ENCODE measurements at places on chromosomes 5 and 9. TPM values are rescaled to one million over a fixed set of nuclear protein-coding genes. Genes with fewer than 3 reads are reported as not detected.

DNA sequence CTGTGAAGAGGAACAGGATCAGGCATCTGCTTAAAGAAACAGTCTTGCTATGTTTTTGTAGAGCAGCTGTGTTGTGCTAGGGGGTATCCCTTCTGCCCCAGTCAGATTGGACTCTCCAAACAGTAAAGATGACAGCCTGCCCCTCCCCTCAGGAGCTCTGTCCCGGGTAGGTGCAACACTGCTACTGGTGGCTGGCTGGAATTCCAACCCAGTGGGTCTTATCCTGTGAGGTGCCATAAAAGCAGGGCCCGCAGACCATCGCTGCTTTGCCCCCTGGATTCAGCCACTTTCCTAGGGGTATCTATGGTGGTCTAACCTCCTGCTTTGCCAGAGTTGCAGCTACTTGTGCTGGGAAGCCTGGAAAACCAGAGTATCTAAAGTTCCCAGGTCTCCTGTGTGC lies 114.6 kb upstream of the PPP1R2B start:
- DNase-seq, result no peak

DNA sequence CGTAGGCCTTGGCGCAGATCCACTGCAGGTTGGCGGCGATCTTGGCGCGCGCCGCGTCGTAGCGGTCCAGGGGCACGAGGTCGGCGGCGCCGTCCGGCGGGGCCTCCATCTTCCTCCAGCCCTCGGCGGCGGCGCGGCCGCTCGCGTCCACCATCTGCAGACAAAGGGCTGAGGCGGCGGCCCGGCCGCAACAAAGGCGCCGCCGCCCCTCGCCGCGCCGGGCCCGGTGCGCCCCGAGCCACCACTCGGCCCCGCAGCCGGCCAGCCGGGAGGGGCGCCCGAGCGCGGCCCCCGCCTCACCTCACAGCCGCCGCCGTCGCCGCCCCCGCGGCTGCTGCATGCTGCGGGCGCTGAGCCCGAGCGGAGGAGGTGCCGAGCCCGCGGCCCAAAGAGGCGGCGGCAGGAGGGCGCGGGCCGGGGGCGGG lies 328 bp downstream of the CAMSAP1 start:
- DNase-seq, result no peak

DNA sequence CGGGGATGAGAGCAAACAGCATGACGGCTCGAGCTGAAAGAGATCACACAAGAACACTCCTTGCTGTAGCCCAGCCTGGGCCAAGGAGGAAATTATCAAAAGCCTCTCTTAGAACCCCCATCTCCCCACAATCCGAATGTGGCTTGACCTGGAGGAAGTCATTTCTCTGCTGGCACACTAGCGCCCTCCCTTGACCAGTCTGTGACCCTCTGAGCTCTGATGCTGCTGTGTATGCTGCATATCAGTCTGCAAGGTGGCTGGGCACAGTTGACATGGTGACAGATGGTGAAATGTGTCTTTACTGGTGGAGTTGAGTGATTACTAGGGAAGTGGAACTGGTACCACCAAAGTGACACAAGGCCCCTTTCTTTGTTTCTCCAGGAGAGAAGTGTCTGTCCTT lies 3.3 kb downstream of the SLC46A2 start:
- DNase-seq, result peak; percentile 51

- DNase-seq, result no peak
Measured at GRCh38 chr5:136799806-136800372, 434.5 kb upstream of the TRPC7 start.

GRCh38 chr5:127562252-127562651 lies 44.8 kb downstream of the PRRC1 start:
- DNase-seq, result no peak

DNA sequence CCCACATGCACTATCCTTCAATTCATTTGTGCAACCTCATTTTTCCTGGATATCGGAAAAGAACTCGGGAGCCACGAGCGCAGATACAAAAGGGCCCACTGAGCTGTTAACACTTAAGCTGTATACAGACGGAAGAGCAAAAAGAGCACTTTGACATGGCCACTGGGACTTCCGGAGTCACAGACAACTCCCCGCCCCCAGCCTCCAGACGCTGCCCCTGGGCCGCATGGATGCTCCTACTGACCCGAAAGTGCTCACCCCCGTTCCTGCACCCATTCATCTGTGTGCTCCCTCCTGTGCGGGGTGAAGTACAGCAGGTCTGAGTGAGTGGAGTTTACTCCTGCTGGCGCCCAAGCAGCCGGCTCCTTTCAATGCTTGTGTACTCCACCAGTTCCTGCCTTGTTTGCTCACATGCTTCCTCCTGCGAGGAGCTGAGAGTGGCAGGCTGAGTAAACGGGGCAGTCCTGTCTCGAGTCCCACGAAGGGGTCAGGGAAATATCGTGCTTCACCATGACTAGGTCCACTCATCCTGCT lies 901.0 kb upstream of the CTNND2 start:
- DNase-seq, result peak; percentile 11

DNA sequence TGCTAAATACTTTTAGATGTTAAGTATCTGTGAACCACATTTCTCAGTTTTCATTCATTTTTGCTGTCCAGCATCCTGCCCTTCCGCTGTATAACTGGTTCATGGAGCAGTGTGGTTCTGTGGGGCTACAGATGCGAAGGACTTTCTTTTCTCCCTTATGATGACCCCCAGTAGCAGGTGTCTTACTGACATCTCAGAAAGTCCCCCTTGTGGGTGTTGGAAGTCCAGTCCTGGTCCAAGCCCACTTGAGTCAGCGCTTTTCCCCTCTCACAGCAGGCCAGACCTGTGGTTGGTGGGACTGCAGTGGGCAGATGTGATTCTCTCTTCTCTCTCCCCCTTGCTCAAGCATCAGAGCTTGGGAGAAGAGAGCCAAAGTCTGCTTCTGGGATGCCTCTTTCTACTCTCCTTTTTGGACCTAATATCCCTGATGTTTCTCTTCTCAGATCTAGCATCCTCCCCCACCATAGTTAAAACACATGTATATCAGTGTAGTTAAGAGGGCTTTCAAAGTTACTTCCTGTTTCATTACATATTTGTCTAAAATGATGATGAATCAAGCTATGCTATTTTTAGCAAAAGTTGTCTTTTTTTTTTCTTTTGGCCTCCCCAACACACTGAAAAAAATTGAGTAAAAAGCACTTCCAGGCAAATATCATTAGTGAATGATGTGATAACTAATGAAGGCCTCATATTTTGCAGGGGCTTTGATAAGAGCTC lies 119.5 kb upstream of the ZNF618 start:
- no peak for DNase-seq

DNA sequence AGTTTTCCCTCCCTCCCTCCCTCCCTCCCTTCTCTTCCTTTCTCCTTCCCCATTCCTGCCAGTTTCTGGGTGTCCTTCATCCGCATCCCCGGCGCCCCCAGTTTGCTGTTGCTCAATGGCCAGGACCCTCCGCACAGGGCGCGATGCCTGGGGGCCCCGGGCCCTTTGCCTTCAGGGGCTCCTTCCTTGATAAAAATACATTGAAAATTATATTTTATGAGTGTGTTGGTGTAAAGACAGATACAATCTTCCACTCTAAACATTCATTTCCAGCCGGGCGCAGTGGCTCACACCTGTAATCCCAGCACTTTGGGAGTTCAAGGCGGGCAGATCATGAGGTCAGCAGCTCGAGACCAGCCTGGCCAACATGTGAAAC lies 7.6 kb upstream of the AGPAT2 start:
- DNase-seq, result no peak

DNA sequence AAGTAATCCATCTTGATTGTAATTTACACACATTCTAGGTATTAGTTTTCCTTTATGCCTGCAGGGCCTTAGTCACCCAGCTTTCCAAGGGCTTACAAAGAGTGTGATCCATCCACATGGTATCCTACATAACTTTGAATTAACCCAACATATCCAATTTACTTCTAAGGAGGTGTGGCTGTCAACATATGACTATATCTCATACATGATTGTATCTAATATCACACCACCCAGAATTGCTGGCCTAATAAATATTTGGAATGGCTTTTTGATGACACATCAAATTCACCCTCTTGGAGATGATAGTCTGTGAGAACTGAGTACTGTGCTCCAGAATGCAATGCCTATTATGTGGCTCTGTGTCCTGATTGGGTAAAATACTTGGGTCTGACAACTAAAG lies 363.3 kb upstream of the GRIN3A start:
- DNase-seq, result no peak

DNA sequence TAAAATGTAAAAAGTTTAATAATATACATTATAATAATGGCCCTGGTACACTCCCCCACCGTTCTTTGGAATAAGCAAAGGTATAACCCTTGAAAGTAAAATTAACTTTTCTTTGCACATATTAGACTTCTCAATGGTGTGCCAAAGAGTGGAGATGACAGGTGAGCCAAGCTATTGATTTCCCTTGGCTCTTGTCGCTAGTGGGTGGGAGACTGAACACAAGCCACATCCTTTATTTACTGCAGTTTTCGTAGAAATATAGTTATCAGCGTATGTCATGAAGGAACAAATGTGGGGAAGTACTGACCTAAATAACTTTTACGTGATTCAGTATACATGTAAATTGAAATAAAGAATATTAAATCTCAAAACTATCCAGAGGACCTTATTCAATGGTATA lies 549.3 kb downstream of the RAB3C start:
- DNase-seq, result no peak

DNA sequence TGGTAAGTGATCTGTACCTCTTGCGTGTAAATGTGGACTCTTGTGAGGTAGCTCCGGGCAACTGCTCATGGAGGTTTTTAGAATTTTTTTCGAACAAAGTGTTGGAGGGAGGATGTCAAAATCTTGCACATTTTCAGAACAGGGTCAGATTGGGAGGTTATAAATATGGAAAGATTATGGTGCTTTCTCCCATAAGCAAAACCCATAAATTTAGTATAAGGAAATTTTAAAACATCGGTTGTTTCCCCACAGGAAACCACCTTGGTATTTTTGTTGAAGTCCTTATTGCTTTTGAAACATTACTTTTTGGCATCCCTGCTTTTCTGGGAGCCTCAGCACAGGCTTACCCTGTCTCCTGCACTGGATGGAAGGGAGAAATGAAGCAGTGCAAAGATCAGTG lies 33.9 kb downstream of the PTTG1 start:
- DNase-seq, result no peak

DNA sequence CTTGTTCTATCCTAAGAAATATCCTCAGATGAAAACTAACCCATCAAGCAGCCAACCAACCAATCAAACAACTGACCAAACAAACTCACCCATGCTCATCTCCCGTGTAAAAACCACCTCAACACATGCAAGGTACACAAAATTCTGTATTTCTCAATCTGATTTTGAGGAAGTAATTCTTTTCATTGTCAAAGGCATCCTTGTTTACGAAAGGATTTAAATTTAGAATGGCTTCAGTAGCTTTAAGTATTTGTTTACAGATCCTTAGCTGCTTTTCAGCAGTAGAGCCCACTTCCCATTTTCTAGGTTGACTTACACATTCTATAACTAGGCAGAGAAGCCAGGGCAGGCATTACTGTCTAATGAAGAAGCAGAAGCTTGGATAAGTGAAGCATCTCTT lies 78.6 kb downstream of the NTRK2 start:
- DNase-seq, result no peak

DNA sequence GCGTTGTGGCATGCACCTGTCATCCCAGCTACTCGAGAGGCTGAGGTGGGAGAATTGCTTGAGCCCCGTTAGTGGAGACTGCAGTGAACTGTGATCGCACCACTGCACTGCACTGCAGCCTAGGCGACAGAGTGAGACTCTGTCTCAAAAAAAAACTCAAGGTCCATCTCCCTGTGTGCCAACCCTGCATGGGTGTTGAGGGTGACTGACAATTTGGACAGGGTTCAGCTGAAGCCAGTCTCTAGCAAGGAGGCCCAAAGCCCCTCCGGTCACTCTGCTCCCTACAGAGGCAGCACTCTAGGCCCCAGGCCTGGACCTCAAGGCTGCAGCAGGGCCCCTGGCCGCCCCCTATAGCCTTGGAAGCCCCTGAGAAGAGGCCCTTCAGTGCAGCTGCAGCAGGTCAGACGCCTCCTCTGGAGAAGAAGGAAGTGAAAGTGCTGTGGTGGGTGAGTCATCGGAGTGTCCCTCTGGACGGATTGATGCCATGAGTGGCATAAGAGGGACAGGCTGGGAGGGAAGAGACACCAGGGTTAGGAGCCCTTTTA lies 39.2 kb upstream of the NEK6 start:
- DNase-seq, result peak; percentile 63

- no peak for DNase-seq
Measured at GRCh38 chr9:19969721-19970120, 180.9 kb upstream of the SLC24A2 start.

GRCh38 chr5:141778683-141779082 lies 96.7 kb upstream of the ARAP3 start:
- DNase-seq, result no peak

DNA sequence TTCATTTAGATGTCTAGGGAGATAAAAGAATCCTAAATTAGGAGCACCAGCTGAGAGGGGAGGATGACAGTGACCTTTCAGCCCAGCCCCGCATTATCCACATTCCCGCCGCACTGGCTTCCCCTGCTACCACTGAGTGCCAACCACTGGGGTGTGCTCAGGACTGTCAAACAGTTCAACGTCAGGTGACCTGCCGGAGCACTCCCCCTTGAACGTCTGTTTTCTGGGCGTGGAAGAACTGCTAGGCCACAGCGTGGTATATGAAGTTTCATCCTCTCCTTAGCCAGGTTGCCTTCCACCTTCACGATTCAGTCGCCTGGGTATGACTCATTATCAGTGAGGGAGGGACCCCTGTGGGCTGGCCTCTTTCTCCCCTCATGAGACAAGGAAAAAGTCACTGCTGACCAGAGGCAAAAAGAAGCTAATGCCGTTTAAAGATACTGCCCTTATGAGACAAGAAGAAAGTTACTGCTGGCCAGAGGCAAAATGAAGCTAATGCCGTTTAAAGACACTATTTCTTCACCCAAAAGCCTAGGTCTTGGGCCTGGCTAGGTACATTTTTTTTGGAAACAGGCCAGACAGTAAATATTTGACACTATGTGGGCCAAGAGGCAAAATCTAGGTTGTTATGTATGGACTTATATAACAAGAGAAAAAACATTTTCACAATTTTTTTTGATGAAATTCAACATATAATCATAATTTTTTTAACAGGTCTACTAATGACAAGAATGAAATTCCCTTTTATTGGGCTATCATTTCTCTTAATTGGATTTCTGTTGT lies 4.6 kb downstream of the NMRK1 start:
- peak; percentile 55 for DNase-seq

- DNase-seq, result no peak
Measured at GRCh38 chr5:179177711-179178575, 117.8 kb downstream of the ZNF354C start.

GRCh38 chr5:120293796-120294195 lies 170.3 kb upstream of the PRR16 start:
- no peak for DNase-seq

DNA sequence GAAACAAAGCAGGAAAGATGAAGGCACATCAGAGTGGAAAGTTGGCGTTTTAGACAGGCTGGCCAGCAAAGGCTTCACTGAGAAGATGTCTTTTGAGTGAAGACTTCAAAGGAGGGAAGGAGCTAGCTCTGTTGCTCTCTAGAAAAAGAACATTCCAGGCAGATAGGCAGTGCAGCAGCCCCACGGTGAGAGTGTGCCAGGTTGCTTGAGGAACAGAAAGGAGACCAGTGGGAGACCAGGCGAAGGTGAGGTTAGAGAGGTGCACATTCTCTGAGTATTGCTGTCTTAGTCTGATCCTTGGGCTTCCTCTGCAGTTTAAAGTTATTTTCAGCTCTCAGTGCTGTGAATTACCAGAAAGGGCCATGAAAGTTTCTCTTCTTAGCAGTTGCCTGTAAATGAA lies 83.8 kb downstream of the SLC44A1 start:
- DNase-seq, result no peak

Gene GABRA6
- total RNA-seq, result not detected

Gene NTNG2
- 1.8 TPM for total RNA-seq

Gene ANKRD34B
- total RNA-seq, result not detected

Gene SHISAL2B
- not detected for total RNA-seq

Gene SLC30A5
- total RNA-seq, result 28.9 TPM

Gene EFNA5
- total RNA-seq, result 25.7 TPM

Gene ESM1
- not detected for total RNA-seq

Gene TBC1D13
- 16.6 TPM for total RNA-seq

Gene REXO4
- total RNA-seq, result 18.0 TPM

Gene NKD2
- 2.8 TPM for total RNA-seq
